ENCODE measurements at places on chromosomes 3 and 15. TPM values are rescaled to one million over a fixed set of nuclear protein-coding genes. Genes with fewer than 3 reads are reported as not detected.

DNA sequence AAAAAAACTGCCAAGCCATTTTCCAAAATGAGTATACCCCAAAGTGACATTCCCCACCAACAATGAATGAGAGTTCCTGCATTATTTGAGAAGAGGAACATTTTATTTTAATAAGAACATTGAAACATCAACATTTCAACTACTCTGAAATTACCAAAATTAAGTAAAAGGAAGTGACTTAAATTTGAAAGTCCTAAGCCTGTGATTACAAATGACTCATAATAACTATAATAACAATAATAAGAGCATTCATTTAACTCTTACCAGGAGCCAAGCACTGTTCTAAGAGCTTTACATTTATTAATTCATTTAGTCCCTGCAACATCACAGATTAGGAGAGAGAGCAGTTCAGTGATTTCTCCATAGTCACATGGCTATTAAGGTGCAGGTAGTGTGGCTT lies 32.4 kb downstream of the LRRC28 start:
- no peak for DNase-seq

GRCh38 chr15:26565542-26565941 lies 207.3 kb downstream of the GABRB3 start:
- DNase-seq = no peak

DNA sequence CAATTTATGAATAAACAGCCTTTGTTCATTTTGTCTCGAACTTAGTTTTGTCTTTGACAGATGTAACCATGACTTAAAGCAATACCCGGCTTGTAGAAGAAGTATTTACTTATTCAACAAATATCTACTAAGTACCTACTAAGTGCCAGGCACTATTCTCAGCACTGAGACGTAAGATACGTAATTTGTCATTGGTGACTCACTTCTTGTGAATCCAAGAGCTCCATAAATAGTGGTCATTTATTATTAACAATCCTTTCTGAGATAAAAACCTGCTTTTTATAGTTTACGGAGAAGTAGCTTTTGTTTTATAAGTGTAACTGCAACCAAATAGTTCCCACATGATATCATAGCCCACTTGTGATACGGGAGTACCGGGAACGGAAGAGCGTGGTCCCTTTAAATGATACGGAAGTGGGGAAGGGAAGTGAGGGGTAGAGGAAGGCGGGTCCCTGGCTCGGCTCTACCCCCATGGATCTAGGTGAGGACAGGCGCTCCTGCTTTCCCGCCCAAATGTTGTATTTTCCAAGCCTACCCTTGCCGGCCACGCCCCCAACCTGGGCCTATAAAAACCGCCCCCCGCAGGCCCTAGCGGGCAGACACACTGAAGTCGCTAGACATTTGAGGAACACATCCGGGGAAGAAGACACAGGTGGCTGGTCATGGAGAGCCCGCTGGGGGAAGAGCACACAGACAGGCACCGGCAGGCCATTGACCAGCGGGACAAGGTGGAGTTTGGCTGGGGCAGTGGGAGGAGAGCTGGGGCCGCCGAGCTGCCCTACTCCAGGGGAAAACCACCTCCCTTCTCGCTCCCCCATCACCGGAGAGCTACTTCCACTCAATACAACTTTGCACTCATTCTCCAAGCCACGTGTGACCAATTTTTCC lies at the start of gene SAMMSON:
SAMMSON (plus strand) TSS at position 594 of the 888 bp plus-strand sequence.
- no peak for DNase-seq

- no peak for DNase-seq
Measured at GRCh38 chr3:97996988-97997387, 24.8 kb upstream of the RIOX2 start.

- DNase-seq = no peak
Measured at GRCh38 chr15:80437334-80437891, 33.2 kb downstream of the ARNT2 start.

GRCh38 chr15:72136170-72137051 lies 18.2 kb downstream of the SENP8 start:
- no peak for DNase-seq

DNA sequence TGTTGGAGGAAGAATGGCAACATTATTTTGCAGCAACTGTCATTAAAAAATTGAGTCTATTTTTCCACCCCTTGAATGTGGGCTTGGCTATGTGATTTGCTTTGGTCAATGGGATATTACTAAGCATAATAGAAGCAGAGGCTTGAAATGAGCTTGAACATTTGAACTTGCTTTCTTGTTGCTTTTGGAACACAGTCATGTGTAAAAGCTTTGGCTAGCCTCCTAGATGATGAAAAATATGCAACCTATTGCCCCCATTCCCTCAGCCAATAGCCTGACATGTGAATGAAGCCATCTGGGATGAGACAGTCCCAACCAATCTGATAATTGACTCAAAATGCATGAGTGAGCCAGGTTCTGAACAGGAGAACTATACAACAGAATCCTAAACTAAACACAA lies 78.4 kb downstream of the PLSCR2 start:
- no peak for DNase-seq

DNA sequence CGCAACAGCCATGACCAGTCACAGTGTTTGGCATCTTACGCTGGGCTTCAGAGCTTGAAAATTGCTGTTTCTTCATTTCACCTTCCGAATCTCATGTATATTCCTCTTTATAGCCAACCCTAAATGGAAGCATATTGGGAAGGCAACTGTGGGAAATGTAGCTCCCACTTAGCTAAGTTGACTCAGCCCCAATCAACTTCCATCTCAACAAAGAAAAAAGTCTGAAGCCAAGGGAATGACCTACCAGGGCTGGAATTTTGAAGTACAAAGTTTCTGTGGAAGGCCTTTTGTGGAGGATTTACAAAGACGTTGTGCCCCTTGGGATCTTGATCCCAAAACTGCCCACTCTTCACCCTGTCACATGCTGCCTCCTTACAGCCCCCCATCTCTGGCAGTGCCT lies 85.2 kb upstream of the OXTR start:
- DNase-seq = no peak

DNA sequence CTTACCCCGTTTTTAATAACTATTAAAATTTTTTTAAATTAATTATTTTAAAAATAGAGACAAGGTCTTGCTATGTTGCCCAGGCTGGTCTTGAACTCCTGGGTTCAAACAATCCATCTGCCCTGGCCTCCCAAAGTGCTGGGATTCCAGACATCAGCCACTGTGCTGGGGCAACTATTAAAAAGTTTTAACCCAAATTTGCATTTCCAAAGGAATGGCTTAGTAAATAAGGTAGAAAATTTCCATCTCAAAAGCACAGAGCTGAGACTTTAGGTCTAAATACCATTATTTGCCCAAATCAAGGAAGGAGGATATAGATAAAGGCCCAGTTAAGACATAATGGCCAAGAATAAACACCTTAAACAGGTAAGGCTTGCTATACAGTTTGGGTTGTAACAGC lies 56.4 kb downstream of the MINDY4B start:
- DNase-seq = no peak

- no peak for DNase-seq
Measured at GRCh38 chr3:20141851-20142250, 44.2 kb downstream of the SGO1 start.

DNA sequence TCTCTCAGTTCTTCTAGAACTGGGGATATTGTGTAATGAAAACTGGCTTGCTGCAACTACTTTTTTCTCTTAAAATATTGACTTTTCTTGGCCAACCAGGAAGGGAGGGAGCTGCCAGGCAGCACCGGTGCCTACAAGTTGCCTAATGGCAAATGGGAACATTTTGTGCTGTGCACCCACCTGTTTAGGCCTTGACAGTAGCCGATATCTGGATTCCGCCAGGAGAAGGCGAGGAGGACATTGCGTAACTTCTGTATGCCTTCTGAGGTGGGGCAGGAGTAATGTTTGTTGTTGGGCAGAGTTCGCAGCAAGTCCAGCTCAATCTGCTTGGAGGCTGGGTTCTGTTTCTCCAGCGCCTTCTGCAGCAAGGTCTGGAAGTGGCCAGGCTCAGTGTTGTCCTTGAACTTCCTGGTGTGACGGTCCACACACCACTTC lies 64.9 kb downstream of the TBC1D2B start:
- no peak for DNase-seq

DNA sequence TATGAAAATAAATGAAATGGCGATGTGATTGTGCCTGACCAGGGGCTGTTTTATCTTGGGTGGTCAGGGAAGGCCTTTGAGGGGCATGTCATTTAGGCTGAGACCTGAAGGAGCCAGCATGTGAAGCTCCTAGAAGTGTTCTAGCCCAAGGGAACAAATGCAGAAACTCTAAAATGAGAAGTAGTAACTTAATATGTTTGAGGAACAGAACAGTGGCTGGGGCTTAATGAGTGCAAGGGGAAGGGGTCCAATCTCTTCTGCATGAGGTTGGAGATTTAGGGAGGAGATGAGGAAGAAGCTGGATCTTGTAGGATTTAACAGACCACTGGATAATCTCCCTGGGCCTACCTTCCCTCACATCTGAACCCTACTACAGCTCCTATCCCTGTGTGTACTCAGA lies 110.5 kb downstream of the AKAP13 start:
- no peak for DNase-seq

GRCh38 chr3:123027292-123028232 lies at the start of gene SEMA5B:
Gene SEMA5B, minus strand, starts transcription at chr3:123027763. Its CDS starts 66,500 bp downstream, at chr3:122961263.
- no peak for DNase-seq

GRCh38 chr3:194571491-194572142 lies 61.6 kb downstream of the TMEM44 start:
- no peak for DNase-seq

DNA sequence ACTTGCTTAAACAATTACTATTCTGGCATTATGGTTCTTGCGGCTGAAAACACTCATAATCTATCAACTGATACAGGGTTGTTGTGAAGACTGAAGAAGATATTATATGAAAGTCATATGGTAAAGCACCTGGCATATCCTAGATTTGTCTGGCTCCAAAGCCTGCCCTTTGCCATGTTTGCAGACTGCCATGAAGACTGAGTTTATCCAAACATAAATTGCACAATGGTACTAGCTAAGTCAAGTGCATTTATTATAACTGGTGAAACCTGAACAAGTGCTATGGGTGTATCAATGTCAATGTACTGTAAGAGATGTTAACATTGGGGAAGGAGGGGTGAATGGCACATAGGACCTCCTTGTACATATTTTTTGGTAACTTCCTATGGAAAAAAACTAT lies 87.4 kb upstream of the MEX3B start:
- DNase-seq = no peak

DNA sequence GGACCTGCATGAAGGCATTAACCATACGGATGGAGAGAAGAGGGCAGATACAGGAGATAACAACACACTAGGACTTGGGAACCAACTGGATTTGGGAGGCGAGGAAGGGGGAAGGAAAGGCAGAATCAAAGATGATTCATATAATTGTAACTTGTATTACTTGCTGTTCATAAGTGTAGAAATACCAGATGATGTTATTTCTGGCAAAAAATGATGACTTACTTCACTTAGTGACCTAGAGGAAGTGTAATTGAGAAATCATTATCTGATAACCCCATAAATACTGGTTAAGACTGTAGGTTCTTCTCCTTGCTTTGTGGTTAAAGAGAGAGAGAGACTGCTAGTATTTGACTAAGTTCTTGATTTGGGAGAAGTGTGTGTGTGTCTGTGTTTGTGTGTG lies 50.5 kb upstream of the GK5 start:
- no peak for DNase-seq

Gene MKRN2OS
- total RNA-seq = not detected

Gene WNT5A
- total RNA-seq = 33.8 TPM

Gene GOLGA8T
- total RNA-seq = 0.23 TPM

Gene LRRK1
- total RNA-seq = 11.2 TPM

All from glomerular endothelial cell (primary cell).